ENCODE measurements at places on chromosomes 6 and 20. TPM values are rescaled to one million over a fixed set of nuclear protein-coding genes. Genes with fewer than 3 reads are reported as not detected.

The C6orf52 gene
- total RNA-seq = 1.7 TPM

The MYLK4 gene
- 0.09 TPM for total RNA-seq

The ADTRP gene
- 0.29 TPM for total RNA-seq

The GPX5 gene
- total RNA-seq = not detected

The THBD gene
- 110 TPM for total RNA-seq

The PRIM2 gene
- total RNA-seq = 13.2 TPM

Data from A549 treated with dexamethasone at 1 μM for 4 hours (cell line).